ENCODE measurements at places on chromosomes 6 and 20.

- peak; percentile 47 for DNase-seq
Measured at GRCh38 chr6:11263291-11263775, 30.9 kb upstream of the NEDD9 start.

DNA sequence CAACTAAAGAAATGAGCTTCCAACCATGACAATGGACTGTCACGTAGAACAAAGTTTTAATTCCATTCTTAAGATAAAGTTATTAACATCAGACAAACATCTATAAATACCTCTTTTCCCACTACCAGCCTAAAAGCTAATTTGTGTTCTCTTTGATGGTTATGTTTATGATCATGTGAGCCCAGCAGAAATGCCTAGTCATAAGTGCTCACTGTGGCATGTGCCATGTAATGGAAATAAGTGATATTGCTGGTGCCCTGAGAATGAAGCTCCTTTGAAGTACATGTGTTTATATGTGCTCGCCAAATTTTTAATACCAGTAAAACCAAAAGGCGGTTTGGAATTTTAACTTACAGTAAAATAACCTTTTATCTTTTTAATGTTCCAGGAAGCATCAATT, 205.8 kb downstream of the ISM1 start:
- no peak for DNase-seq

DNA sequence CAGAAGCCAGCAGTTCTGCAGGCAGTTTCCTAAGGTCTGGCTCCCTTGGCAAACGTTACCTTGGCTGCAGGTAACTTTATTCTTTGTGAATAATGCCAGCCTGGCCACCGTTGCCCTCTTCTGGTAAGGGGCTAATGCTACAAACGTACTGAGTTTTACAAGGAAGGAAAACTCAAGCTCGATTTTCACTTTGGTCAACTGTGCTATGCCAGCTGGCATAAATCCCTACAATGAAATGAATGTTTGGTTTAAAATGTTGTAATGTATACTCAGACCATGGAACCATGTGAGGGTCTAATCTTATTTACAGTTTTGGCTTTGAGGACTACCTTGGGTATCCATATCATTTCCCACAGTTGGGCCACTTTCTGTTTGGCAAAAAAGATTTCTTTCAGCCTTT, 101.4 kb downstream of the SLX4IP start:
- peak; percentile 37 for DNase-seq

GRCh38 chr20:63261060-63261794, 7.0 kb upstream of the NKAIN4 start:
- DNase-seq, result no peak

DNA sequence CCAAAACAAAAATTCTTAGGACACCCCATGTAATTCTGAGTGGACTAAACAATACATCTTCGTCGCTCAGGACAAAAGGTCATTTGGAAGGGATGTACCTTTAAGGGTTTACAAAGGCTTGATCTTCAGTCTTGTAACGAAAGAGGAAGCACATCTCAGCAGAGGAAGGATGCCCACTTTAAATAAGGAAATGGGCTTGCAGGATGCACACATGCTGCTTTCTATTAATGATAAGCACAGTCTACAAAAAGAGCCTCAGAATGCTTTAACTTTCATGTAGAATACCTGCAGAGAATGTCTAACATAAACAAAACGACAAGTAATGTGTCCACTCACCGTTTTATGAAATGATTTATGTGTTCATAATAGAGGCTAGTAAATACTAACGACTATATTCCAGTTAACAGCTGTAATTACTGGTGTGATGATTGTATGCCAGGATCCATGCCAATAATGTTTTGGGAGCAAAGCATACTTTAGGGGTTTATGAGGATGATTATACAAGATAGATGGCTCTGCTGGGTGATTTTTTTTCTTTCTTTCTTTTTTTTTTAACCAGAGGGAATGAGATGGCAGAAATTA, 216.9 kb downstream of the GMDS start:
- DNase-seq, result no peak

DNA sequence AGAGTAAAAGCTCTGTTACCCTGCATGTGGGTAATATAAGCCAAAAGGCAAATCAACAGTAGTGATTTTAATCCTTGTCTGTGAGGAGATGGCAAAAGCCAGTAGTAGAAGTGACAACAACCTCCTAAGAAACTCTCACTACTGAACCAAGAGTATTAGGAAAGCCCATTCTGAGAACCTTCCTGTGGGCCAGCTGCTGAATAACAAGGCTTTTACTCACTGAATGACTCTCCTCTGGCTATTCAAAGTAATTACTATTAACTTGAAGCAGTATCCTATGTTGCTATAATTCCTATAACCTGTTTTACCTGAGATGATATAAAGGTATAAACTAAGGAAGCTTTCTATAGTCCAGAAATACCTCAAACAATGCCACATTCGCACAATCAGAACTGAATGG, 55.1 kb downstream of the CHD6 start:
- DNase-seq, result no peak

- no peak for DNase-seq
Measured at GRCh38 chr6:9399916-9400315, 964.6 kb upstream of the SLC35B3 start.

GRCh38 chr6:115982453-115982852, 78.2 kb downstream of the FRK start:
- no peak for DNase-seq

- DNase-seq, result no peak
Measured at GRCh38 chr6:6919173-6919572, 188.6 kb upstream of the RREB1 start.

GRCh38 chr6:35687658-35688604, 784 bp downstream of the FKBP5 start:
- DNase-seq, result peak; percentile 72

DNA sequence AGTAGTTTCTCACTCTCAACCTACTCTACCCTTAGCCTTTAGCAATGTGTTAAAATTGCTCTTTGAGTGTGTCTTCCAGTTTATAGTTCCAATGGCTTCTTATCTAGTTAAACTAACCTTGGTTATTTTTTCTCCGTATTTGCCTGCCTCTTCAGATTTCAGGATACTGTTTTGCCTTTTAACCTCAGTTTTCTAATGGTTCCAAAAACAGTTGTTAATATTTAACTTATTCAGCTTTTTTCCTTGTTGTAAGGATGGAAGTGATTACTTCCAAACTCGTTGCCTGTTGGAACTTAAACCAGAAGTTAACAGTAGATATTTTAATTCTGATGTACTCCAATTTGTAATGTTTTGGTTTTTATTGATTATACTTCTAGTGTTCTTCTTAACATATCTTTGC, 1574.9 kb downstream of the HACE1 start:
- DNase-seq, result no peak

DNA sequence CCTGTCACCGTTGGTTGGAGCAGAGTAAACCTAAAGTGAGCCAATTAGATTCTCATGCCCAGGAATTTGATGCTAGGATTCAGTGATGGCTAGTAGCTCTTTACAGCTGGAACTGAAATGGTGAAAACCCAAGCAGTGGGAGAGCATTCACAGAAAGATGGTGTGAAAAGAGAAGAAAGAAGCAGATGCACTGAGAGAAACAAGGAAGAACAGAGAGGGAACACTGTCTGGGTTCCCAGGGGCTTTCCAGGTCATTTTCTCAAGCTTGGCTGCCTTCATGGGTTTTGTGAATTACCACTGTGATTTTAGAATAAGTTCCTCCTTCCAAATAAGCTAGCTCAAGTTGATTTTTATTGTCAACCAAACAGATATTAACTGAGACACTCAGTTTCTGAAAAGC, 104.1 kb upstream of the AKIRIN2 start:
- no peak for DNase-seq

- no peak for DNase-seq
Measured at GRCh38 chr20:3431109-3431508, 23.6 kb upstream of the DNAAF9 start.

GRCh38 chr20:2920473-2920872, 47.2 kb downstream of the PTPRA start:
- DNase-seq, result no peak

GRCh38 chr6:157587127-157587926, 206.3 kb downstream of the ZDHHC14 start:
- no peak for DNase-seq

GRCh38 chr20:19617256-19617655, 140.8 kb upstream of the RIN2 start:
- no peak for DNase-seq

DNA sequence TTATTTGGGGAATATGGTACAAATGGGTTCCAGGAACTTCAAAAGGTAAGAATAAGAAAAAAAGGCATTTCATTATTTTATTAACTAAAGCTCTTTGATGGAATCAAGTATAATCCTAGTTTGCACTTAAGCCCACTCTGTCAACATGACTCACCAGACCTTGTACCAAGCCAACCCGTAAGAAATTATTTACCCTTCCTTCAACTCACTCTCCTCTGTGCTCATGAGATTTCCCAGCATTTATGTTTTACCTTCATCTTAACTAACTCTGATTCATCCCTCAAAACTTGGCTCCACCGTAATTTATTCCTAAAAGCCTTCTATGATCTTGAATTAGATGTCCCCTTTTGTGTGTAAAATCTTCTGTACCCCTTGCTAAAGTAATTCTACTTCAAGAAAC, 308.7 kb downstream of the PKHD1 start:
- DNase-seq, result no peak

DNA sequence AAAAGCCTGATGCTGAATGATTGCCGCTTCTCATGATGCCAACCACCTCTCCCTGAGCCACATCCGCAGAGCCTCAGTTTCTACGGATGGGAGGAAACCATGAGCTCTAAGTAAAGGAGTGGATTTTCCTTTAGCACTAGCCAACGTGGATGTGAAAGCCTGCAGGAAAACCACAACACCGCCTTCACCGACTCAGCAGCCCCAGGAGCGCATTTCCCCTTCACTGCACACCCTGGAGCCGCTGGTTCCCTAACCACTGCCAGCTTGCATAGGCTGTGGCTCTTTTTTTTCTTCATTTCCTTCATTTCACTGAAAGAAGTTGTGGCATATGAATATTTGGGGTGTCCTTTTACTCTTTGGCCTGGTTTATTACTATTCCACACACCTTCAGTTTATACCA, 50.5 kb upstream of the SSTR4 start:
- no peak for DNase-seq

- no peak for DNase-seq
Measured at GRCh38 chr6:42565823-42566613, 2.2 kb downstream of the UBR2 start.

Data from NCI-H82 (cell line).